Spleen (tissue), 13 donors: ENCODE measurements at places on chromosomes 2 and 18. TPM values are rescaled to one million over a fixed set of nuclear protein-coding genes. Genes with fewer than 3 reads are reported as not detected.
A peak's percentile ranks its signal among the peaks of the same experiment; 100 is the strongest.

DNA sequence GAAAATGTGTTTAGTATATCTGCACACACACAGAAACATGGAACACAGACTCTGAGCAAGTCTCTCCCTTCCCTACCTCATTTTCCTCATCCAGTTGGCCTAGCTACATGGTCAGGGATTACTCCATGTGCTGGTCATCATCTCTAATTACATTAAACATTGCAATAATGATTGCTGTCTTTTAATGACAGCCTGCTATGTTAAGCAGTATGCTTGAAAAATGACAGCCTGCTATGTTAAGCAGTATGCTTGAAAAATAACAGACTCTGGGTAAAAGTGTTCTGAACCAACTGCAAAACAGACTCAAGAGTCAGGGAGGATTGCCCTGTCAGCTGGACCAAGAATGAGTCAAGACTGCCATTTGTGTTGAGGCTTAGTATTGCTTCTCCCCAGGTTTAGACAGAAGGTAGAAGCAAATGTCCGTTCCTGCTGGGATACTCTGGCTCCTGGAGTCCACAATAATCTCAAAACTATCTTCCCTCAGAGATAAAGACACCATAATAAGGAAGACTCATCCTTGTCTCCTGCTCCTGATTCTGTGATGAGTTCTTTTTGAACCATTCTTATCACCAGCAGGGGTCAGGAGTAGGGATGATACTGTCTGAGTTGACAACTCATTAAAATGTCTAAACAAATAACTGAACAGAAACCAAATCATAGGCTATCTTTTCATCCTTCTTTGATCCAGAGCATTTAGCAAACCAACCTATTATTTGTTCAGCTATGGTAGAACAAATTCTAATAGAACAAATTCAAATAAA is 57.7 kb downstream of the CCDC93 start:
- DNase-seq, result no peak

- DNase-seq, result no peak
Observed at GRCh38 chr2:132651115-132652045, 18.6 kb downstream of the LYPD1 start.

DNA sequence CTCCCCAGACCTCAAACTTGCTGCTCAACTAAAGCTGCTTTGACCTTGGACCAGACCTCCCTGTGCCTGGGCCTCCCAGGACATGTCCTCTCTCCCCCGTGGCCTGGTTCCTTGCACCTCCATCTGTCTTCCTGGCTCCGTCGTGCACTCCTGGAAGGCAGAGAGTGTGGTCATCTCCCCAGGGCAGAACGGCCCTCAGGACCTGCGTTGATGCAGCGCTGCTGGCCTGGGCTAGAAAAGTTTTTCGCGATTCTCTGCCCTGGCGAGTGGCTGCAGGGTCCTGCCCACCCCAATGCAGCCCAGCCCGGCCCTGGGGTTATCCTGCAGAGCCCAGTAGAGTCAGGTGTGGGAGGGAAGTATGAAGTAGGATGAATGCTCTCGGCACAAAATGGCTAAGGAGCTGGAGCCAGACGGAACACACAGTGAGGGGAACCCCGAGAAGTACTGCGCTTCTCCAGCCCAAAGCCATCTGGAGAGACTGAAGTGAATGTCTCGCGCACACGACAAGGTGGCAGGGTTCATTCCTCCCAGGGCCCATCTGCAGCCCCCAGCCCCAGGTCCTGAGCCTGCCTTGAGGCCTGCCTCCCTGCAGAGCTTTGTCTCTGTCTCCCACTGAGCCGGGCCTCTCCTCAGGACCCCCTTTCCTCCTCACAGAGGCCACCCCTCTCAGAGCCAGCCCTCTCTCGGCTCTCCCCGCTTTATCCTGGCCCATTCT is 41.7 kb downstream of the ATOH8 start:
- DNase-seq, result peak; percentile 56

- no peak for DNase-seq
Observed at GRCh38 chr2:24403168-24403831, 43.0 kb upstream of the ITSN2 start.

DNA sequence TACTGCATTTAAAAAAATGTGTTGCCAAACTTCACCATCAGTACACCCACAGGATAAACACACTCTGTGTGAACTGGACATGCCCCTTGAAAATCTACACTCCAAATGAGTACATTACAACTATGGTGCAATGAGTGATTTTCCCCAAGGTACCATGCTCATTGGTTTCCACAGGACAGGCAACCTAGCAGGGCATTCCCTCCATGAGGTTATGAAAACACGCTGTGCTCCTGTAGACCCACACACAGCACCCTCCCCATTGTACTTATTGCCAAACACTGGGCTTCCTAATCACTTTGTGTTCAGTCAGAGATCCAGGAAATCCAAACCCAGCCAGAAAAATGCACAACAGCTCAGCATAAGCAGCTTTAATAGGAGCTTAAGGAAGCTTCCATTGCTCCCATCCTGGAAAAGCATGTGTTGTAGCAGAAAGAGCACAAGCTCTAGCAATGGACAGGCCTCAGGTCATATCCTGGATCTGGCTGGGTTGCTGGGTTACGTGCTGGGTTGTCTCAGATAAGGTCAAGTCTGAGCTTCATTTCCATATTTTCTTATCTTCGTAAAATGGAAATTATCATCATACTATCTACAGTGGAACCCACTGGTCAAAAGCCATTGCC is 20.8 kb upstream of the ATIC start:
- DNase-seq, result no peak

- no peak for DNase-seq
Observed at GRCh38 chr2:12555012-12555645, 161.6 kb upstream of the TRIB2 start.

DNA sequence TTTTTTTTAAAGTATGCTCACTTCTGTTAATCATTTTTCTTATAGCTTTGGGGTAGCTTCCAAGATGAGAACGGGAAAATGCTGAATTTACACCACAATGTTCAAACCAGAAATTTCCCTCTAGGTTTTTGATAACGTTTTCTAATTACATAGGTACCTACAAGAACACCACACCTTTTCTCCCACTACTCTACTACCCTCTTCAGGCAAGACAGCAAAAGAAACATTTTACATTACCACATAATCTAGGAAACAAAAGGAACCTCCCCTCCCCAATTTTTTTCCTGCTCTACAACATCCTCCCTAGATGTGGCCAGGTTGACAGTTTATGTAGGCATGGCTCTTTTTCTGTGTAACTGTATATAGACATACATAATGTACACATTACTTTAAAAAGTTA is 32.4 kb downstream of the NDUFAF7 start:
- DNase-seq, result no peak

GRCh38 chr2:96547731-96548171 is 11.2 kb downstream of the ARID5A start:
- DNase-seq, result peak; percentile 10

DNA sequence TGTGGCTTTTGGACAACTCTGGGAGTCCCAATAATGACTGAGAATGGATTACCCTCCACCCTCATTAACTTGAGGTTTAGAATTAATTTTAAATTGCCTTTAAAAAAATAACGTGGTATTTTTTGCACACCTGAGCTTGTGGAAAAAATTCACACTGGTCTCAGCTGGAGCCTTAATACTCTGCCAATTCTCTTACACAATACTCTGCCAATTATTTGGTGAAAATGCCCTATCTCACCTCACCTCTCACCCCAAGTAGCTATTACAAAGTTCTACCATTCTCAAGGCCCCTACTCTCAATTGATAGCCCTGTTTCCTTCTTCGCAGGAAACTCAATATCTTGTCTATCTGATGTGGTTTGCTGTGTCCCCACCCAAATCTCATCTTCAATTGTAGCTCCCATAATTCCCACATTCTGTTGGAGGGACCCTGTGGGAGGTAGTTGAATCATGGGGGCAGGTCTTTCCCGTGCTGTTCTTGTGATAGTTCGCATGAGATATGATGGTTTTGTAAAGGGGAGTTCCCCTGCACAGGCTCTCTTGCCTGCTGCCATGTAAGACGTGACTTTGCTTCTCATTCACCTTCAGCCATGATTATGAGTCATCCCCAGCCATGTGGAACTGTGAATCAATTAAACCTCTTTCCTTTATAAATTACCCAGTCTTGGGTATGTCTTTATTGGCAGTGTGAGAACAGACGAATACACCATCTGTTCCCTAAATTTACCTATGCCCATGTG is 27.4 kb upstream of the C2orf69 start:
- DNase-seq, result no peak

SLC35F5 gene
- total RNA-seq, result 65.2 TPM

- no peak for DNase-seq
Observed at GRCh38 chr2:170524828-170525565, 190.1 kb upstream of the SP5 start.

DNA sequence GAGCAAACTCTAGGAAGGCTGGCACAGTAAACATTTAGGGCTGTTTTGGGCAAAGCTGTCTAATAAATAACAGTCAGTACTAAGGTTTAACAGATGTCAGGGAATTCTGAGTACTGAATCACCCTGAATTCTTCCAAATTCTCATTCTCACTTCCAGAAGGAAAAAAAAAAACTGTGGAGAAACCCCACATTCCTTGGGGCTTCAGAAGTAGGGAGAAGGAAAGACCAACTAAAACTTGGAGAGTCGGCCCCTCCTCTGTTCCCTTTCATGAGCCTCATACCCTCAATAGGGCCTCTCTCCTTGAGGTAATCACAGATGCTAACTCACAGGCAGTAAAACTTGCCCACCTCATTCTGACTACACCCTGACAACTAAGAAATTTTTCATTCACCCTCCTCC is 62.1 kb downstream of the CCDC148 start:
- DNase-seq, result no peak

- DNase-seq, result no peak
Observed at GRCh38 chr2:55118643-55119083, 68.4 kb upstream of the RTN4 start.

NLRC4 gene
- 42.7 TPM for total RNA-seq

DNA sequence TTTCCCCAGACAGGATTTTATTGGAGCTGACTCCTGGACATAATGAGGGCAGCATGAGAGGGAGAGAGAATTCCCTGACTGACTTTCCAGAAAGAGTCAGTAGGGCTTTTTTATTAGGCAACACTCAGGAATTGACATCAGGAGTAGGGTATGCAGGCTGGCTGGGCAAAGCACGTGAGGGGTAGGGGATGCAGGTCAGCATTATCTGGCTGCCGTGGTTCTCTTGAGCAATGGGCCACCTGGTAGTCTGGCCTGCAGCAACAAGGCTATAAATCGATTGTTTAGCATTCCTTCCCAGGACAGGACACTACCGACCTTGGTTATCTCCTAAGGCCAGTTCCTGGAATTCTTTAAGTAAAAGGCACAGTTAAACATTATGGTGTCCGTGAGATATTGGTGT is 160.8 kb upstream of the AGAP1 start:
- DNase-seq, result no peak

DNA sequence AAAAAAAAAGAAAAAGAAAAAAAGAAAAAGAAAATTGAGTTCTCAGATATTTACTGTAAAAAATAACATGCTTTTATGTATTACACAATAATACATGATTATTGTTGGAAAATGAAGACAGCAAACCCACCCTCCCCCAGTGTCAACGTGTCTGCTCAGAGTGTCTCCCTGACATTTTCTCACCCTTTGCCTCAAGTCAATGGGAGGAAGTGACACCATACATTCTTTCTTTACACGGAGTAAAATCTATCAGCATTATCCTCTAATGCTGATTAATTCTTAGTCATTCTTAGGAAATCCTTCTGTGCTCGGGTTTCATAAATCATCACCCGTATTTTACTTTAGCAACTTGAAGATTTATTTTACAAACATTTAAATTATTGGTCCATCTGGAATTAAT is 32.0 kb downstream of the CTAGE1 start:
- DNase-seq, result no peak

CTLA4 gene
- total RNA-seq, result 2.1 TPM

DNA sequence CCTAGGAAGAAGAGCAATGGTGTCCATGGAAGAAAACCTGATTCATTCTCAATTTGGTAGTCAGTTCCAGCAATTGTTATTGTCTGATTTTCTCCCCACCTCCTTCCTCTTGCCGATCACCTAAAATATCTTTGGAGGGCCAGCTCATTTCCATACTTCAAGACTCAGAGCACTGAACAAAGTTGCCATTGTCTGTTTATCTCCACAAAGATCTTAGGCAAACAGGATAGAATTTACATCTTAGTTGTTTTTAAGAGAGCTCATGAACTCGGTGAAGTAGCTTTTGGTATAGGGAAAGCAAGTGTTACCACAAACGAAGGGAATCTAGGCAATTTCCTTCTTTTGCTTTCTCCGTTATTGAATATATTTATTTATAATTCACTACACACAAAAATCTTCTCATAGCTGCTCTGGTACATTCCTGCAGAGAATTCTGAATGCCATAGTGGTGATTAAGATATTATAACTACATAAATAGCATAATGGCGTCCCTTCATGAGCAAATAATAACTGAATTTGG is 41.5 kb upstream of the CHST9 start:
- DNase-seq, result no peak

DNA sequence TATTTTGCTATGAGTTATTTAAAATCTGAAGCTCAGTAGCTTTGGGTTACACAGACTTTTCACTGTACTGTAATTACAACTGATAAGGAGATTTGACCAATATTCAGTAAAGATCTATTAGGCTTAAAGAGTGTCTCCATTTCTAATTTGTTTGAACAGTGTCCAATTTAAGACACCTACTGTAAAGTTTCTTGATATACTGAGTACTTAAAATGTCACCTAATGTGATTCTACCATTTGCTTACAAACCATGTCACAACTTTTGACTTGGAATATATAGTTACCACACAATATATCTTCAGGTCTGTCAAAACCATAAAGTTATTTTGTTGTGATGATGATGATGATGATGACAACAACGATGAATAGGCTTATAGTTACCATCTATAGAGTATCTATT is 228.5 kb upstream of the SMAD7 start:
- DNase-seq, result no peak

DNA sequence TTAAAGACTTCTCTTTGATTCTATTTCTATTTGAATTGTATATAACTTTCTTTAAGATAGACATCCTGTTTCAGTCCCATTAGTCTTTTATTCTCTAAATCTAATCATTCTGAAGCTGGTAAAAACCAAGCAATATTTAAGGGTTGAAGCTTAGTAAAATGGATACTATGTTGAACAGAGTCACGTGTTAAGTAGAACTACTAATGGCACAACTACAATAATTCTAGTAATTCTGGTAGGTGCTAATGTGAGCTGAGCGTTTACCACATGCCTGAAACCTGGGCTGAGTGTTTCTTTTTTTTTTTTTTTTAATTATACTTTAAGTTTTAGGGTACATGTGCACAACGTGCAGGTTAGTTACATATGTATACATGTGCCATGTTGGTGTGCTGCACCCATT is 8.9 kb upstream of the AFF3 start:
- no peak for DNase-seq

SGPP2 gene
- 1.9 TPM for total RNA-seq
